ENCODE measurements at places on chromosomes 7 and 10.

GRCh38 chr7:99112097-99112496, 31.8 kb downstream of the SMURF1 start:
- no peak for DNase-seq

GRCh38 chr7:91832493-91833045, 47.9 kb downstream of the MTERF1 start:
- no peak for DNase-seq

DNA sequence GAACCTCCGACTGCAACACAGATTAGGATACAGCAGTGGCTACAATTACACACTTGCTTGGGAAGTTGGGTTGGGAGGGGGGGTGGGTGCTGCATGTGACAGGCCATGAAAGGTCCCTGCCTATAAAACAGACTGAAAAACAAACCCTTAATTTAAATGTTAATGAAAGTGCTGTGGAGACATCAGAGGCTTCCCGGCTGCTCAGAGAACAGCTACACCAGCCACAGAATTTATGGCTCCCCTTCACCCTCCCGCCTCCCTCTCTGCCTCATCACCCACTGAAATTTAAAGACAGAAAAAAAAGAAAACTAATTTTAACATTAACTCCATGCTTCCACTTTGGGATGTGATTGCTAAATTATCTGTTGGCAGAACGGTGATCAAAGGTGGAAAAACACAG, 34.7 kb downstream of the FBXW4 start:
- no peak for DNase-seq

DNA sequence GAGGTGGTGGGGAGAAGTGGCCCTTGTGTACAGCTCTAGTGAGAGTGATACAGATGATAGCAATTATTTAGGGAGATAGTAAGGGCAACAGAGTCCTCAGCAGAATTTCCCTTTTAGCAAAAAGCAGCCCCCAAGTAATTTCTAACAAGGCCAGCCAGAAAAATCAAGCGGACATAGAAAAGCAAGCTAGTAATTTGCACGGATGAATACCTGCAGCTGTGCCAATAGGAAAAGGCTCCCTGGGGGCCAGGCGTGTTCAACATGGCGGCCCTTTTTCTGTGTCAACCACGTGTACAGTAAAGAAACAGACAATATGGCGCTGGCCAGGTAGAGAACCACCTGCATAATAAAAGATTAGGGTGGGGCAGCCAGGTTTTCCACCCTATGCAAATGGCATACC, 7.4 kb downstream of the MCM10 start:
- no peak for DNase-seq

GRCh38 chr10:7085913-7086589, 324.8 kb downstream of the SFMBT2 start:
- DNase-seq, result no peak

GRCh38 chr10:1659221-1659791, 78.0 kb downstream of the ADARB2 start:
- DNase-seq, result no peak

- DNase-seq, result no peak
Measured at GRCh38 chr7:74282748-74283459, 6.3 kb upstream of the CLIP2 start.

- DNase-seq, result no peak
Measured at GRCh38 chr7:136878878-136879277, 10.4 kb downstream of the CHRM2 start.

- DNase-seq, result no peak
Measured at GRCh38 chr10:11170993-11171851, 153.6 kb downstream of the CELF2 start.

GRCh38 chr7:99478464-99479440, 6.1 kb downstream of the ZNF789 start:
- no peak for DNase-seq

GRCh38 chr7:151754142-151754590, 122.7 kb downstream of the PRKAG2 start:
- no peak for DNase-seq
